ENCODE measurements at places on chromosomes 4 and X.
A peak's percentile ranks its signal among the peaks of the same experiment; 100 is the strongest.

DNA sequence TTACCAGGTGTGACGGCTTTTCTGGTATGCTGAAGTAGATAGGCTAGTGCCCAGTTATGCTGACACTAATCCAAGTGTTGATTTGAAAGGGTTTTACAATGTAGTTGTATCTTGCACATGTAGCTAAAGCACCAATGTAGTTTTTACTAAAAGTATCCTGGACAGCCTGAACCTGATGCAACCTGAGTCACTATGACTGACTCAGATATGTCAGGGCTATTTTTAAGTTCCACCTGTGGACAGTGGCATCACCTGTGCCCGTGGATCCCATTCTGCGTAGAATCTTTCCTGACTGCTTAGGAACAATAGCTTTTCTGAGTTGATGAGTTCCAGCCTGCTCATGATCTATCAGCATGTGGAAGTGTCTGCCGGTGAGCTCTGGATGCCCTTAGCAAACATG is 58.1 kb downstream of the CCNG2 start:
- no peak for DNase-seq

- no peak for DNase-seq
These were observed 38.5 kb upstream of the C1GALT1C1 start for GRCh38 chrX:120668357-120668756.

GRCh38 chr4:11623726-11624037 is 195.0 kb upstream of the HS3ST1 start:
- DNase-seq, result no peak

- no peak for DNase-seq
These were observed 200.5 kb downstream of the NWD2 start for GRCh38 chr4:37445023-37445422.

GRCh38 chr4:153560908-153561307 is 94.7 kb downstream of the TMEM131L start:
- DNase-seq, result no peak

GRCh38 chrX:131675596-131676194 is 131.8 kb downstream of the OR13H1 start:
- peak; percentile 11 for DNase-seq

DNA sequence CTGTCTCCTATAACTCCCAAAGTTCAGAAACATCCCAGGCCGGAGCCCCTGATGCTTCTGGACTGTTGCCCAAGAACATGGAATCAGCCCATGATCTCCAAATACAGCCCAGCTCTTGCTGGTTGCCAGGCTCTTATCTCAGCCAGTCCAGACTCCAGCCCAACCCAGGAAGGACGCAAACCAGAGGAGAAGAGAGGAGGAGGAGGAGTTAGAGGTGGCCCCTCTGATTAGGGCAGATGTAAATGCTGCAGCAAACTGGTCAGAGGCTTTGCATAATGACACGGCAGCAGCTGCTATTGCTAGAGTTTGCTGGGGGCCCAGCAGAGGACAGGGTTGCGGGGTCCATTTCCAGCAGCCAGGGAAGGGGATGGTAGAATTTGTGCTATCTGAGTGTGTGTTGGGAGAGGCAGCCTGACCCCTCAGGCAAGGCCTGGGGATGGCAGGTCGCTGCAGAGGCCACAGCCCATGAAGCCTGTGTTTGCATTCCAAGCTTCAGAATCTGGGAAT is 4.2 kb upstream of the OTUD5 start:
- DNase-seq, result no peak

DNA sequence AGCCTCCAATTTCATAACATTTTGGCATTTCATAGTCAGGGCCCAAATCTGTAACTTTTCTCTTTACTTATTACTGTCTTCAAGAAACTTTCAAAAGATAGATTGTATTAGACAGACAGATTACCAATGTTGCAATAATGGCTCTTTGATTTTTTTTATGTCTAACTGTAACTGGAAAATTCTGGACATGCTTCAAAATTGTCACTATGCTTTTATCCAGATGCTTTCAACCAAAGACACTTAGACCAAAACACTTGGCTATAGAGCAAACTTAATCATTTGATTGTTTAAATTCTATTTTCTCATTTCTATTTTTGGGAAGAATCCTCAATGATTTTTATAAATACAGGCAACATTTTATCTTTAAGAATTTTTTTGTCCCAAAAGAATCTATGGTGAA is 10.4 kb downstream of the ZXDA start:
- DNase-seq, result no peak

- DNase-seq, result no peak
These were observed 20.1 kb downstream of the ENPP6 start for GRCh38 chr4:184197536-184198082.

- no peak for DNase-seq
These were observed 28.1 kb downstream of the SPANXC start for GRCh38 chrX:141214196-141214595.

GRCh38 chrX:83333813-83334212 is 174.3 kb upstream of the POU3F4 start:
- DNase-seq, result no peak

GRCh38 chr4:44098973-44099372 is 349.6 kb downstream of the KCTD8 start:
- DNase-seq, result no peak

DNA sequence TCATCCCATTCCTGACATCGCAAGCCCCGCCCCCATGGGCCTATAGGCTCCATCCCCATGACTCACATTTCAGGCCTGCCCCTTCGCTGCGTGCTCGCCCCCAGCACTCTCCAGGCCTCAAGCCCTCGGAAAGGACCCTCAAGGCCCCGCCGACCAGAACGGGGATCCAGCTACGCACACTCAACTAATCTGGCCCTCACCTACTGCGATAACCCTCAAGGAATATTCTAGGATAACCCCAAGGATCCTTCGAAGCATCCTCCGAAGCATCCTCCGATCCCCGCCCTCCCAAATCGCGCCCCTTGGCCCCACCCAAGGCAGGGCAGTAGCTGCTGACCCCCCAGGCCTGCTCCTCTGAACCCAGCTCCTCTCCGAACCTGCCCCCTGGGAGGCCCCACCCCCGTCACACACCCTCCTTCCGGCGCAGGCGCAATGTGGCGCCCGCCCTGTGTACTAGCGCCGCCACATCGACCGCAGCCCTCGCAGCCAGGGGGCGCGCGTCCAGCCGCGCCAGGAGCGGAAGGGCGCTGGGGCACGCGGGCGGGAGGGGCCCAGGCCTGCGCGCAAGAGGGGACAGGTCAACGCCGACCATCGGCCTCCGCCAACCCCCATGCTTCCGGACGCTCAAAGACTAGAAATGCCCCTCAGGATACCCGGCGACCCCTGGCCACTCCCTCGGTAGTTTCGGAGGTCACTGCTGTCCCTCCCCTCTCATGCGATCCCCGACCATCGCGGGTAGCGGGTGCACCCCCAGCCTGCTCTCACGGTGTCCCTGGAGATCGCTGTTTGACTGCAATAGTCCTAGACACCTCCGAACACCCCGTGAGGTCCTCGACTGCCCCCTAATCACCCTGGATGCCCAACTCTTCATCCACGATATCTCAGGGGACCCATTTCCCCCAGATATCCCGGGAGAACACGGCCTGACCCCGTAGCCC is 6.4 kb upstream of the MAGIX start:
- DNase-seq, result peak; percentile 85

GRCh38 chr4:168900080-168900479 is 110.0 kb downstream of the CBR4 start:
- no peak for DNase-seq

DNA sequence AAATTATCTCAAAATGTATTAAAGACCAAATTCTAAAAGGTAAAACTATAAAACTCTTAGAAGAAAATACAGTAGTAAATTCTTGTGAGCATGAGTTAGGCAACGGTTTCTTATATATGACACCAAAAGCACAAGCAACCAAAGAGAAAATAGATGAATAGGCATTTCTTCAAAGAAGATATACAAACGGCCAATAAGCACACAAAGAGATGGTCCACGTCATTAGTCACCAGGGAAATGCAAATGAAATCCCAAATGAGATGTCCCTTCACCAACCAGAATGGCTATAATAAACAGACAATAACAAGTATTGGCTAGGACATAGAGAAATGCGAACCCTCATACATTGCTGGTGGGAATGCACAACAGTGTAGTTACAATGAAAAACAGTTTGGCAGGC is 44.6 kb downstream of the RAB33A start:
- no peak for DNase-seq

Measured in hepatic stellate cell (primary cell).